ENCODE measurements at places on chromosomes 1 and 21.

DNA sequence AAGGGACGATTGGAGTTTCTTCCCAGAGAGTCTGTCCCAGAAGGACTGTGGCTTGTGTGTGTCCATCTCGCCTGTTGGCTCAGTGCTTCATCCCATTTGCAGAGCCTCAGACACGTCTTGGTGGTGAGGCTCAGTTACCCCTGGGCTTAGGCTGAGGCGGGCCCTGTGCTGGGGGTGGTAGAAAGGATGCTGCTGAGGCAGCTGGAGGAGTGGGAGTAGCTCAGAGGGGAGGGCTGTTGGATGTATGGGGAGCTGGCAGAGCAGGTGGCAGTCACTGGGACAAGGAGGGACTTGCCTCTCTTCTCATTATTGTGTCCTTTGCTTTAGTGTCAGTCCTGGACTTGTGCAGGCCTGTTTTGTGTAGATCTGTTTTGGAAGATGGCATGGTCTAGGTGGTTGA is 7.3 kb upstream of the MIIP start:
- no peak for DNase-seq

DNA sequence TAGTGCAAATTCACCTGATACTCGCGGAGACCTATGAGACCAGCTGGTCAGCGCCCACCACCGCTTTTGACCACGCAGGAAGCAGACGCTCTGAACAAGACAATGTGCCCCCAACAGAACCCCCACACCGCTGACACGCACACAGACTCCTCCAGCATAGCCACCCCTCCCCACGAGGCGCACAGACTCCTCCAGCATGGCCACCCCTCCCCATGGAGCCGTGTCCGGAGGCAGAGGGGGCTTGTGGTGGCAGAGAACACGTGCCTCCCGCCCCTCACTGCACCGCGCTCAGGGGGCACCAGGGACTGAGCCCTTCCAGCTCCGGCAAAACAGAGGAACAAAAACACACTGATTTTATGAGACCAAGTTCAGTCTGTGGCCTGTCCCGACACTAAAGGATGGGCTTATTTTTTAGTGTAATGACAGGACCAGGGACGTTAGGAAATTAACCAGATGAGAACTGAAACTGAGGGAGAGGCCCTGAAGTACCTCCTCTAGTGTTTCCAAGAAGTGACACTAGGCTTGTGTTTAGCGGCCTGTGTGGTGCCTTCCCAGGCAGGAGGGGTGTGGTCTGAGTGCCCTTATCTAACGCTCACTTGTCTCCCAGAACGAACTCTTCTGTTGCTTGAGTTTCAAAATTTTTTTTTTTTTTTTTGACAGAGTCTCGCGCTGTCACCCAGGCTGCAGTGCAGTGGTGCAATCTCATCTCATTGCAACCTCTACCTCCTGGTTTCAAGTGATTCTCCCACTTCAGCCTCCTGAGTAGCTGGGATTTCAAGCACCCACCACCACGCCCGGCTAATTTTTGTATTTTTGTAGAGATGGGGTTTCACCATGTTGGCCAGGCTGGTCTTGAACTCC is 10.0 kb upstream of the AGPAT3 start:
- no peak for DNase-seq

DNA sequence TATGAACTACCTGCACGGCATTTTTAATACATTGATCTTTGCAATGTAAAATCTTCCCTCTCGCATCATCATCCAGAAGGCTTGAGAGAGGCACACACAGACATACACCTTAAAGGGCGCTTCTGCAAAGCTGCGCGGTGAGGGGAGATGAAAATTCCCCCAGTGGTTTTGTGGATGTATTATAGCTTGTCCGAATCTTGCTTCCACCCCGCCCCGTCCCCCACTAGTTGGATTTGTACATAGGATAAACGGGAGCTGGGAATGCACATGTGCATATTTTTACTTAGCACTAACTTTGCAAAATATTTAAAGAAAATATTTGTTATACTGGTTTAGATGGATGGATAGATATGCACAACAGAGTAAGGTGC is 542 bp upstream of the ASTN1 start:
- no peak for DNase-seq

DNA sequence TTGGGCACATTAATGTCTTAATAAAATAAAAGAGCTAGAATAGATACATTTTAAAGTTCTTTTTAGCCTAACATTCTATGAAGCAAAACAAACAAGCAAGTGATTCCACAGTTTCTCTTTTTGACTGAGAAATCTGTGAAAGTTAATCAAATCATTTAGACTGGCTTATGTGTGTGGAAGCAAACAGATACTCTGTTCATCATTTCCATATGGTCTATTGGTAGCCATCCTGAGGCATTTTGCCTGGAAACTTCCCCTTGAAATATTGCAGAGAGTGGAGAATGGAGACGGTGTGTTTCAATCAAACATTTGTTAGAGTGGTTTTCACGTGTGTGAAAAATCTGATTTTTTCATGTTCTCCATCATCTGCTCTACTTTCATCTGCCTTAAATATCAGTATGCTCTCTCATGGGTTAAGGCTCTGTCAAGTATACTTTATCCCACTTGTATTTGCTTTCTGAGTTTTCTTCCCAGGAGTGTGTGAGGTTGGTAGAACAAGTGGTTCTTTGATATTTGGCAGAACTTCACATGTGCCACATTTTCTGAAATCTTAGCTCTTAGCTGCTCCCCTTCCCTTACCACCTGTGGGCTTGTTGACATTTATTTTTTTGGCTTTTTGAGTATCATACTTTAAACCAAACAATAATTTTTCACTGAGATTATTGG is 139.1 kb upstream of the PTGFR start:
- no peak for DNase-seq

GRCh38 chr1:220336391-220337031 is 64.3 kb upstream of the RAB3GAP2 start:
- DNase-seq = no peak

DNA sequence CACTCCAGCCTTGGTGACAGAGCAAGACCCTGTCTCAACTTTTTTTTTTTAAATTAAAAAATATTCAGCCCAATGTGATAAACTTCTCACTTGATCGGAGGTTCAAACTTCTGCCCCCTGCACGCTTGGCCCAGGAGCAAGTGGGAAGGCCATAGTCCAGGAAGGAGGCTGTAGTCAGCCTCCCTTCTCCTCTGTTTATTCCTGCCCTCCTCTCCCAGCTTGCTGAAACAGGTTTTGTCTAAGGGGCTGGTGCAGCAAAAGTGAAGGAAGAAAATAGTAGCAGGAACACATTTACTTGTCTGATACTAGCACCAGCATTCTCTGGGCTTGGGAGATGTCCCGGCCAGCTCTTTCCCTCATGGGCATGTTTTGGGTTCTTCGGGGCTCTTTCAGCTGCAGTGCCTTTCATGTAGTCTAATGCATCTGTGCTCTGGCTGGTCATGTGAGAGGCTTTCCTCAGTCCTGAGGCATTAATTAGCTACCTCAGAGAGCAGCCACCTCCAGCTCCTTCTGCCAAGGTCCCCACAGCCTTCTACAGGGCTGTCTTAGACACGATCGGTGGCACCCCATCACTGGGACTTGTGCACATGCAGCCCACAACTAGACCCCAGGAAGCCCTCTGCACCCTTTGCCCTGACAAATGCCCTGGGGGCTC is 12.9 kb downstream of the SLC44A3 start:
- no peak for DNase-seq

DNA sequence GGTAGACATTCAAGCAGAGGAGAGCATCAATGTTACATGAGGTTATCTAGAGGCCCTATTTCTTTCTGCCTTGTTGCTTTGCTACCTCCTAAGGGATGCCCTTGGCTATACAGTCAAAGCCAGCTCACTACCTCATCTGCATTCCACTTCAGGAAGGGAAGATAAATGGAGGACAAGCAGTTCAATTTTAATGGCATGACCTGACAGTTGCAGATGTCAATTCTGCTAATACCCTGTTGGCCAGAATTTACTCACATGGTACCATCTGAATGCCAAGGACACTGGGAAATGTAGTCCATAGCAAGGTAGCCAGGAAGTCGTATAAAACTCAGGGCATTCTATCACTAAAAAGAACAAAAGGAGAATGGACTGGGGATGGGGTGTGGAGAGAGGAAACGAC is 31.5 kb downstream of the PALMD start:
- DNase-seq = no peak

- DNase-seq = no peak
Observed at GRCh38 chr1:9027307-9027706, 1.1 kb upstream of the SLC2A7 start.

DNA sequence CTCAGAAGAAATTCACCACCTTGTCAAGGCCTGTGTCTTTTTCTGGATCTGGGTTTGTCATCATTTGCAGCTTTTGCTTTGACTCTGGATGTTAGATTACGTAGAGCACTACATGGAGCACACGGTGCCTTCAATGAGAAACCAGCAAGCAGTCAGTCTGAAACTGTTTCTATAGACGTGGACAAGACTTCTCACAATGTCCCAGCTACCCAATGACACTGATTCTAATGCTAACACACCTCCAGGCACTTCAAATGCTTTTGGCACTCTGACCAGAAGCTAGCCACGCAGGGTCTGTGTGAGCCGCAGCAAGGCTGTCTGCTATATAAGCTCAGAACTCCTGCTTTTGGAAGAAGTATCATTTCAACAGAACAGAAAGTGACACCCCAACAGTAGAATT is 38.2 kb downstream of the ITPKB start:
- no peak for DNase-seq
